Activated T-cell treated with anti-CD3 and anti-CD28 coated beads for 1 hour (primary cell): ENCODE measurements at places on chromosomes 3 and 15.

DNA sequence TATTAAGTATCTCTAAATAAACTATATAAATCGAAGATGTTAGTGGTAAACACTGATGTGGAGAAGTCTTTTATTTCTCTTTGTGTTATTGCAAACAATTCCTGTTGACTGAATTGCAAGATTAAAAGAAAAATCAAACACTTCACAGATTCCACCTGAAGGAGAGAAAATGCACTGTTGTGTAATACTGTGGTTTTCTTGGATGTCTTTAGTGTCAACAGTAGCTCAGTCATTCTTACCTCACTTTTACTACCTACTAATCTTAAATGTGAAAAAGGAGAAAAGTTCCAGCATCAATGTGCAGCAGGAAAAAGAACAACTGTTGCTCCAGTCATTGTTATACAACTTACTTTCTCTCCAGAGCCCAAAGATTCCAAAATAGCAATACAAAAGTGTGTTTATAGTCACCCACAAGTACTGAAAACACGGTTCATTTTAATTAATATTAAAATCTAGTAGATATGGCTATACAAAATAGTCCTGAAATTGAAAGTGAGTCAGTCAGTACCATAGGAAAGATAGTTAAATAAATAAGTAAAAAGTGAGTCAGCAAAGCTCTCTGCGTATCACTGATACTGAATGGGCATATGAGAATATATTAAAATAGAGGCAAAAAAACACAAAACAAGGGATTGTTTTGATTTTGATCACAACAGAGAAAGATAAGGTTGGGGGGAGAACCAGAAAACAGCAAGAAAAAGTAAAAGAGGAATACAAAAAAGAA is 90.5 kb upstream of the CSPG5 start:
- no peak for DNase-seq

GRCh38 chr3:187352581-187353575 is 15.3 kb upstream of the RTP4 start:
- DNase-seq: no peak

- no peak for DNase-seq
Observed at GRCh38 chr3:27869152-27869551, 147.0 kb upstream of the EOMES start.

DNA sequence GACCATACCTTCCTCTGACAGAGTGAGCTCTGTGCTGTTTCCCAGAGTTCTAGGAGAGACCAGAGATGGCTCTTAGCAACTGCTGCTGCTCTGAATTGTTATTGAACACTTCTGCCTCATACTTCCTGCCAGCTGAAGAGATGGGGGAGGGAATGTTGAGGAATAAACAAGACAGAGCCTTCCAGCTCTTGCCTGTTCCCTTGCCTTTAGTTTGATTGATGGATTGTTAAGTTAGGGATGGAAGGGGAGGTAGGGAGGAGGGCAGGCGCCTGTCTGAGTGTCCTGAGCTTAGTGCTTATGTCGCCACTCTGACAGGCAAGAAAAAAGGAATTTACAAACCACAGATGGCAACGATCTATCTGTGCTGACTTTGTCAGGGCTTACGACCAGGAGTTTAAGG is 42.8 kb downstream of the ZNF609 start:
- DNase-seq: no peak

GRCh38 chr3:101867511-101867910 is 18.2 kb downstream of the NFKBIZ start:
- no peak for DNase-seq

DNA sequence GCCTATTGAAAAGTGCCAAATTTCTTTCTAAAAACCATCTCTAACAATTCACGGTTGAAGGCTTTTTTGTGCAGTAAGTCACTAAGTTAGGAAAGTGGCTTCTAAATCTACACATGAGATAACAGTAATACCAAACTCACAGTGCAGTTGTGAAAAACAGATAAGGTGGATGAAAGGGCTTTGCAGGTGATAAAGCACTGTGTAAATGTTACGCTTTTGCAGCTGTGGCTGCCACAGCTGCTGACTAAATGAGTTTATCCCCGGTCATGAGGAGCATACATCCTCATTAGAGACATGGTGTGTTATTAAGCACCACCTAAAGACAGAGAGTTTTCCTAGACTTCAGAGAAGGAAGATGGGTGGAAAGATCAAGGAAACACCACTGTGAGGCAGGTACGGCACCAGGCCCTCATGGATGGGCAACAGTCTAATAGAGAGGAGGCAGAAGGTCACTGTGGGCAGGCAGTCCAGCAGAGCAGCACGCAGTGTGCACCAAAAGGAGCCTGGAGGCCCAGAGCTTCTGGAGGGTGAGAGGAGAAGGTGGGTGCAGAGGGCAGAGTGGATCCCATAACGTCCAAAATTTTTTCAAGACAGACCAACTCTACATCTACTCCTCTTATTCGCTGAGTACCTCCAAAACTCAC is 68.5 kb downstream of the FMN1 start:
- no peak for DNase-seq
